ENCODE measurements at places on chromosomes 3 and 15.

DNA sequence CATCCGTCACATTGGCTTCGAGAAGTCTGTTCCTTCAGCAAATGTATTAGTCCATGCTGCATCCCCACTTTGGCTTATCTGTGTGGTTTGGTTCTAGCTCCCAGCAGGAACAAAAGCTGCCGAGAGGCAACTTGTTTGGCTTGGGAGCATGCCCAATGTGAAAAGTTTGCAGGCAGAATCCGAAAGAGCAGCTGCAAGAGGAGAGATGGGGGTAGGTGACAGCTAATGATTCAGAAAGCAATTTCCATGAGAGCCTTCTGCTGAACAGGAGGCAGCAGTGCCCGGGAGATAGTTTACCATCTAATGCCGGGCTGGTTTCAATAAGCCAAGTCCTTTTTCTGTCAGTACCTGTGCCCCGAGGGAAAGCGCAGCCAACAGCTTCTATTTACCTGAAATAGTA is 60.2 kb downstream of the GRM7 start:
- DNase-seq: no peak

- no peak for DNase-seq
Measured at GRCh38 chr15:70853973-70854665, at the start of gene LARP6. Gene LARP6 (minus strand): TSS chr15:70854157. CDS start chr15:70854088, 69 bp downstream.

DNA sequence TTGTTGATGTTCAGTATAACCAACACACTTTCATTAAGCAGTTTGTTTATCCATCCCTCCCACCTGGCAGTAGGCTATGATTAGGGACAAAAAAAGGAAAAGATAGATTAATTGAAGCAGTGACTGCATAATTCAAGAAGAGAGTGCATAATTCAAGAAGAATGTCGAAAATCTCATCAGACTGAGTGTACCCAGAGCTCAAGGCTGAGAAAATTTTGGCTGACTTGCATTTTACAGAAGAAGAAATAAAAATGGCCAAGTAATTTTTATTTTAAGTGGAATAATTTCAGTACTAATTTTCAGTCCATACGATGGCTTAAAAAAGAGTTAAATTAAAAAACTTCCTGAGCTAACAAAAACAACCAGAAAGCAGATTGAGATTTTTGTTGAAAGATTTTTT is 145.4 kb upstream of the LRRFIP2 start:
- no peak for DNase-seq

GRCh38 chr3:33061782-33062181 is 35.2 kb downstream of the GLB1 start:
- DNase-seq: no peak

DNA sequence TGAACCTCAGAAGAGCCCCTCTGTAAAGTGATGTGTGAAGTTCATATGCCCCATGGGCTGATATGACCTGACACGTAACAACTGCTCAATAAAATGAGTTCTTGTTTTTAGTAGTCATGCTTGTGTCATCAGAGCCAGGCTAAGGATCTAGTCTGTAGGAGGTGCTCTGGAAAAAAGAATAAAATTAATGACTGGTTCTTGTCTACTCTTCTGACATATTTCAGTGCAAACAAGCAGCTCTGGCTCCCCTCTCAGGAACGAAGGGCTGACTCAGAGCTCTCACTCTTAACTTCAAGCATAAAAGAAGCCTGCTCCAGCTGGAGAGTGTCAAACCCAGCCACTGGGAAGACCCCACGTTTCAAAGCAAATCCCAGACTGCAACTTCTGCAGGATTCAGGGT is 77.0 kb downstream of the LRIG1 start:
- DNase-seq: no peak

- no peak for DNase-seq
Measured at GRCh38 chr3:30292192-30292893, 314.1 kb upstream of the TGFBR2 start.
